ENCODE measurements at places on chromosomes 2 and 18. TPM values are rescaled to one million over a fixed set of nuclear protein-coding genes. Genes with fewer than 3 reads are reported as not detected.

RESP18 gene
- total RNA-seq, result not detected

STK17B gene
- total RNA-seq, result 7.3 TPM

- no peak overlapping the region for H3K27ac ChIP-seq
- H3K27me3 ChIP-seq, result no peaks in the 10 kb centered on the region
- H3K4me1 ChIP-seq, result peaks cover 5% of the 10 kb centered on the region
- H3K36me3 ChIP-seq, result no peaks in the 10 kb centered on the region
- DNase-seq, result no peak
- H3K4me3 ChIP-seq, result no peak overlapping the region
Measured at GRCh38 chr18:34651586-34652369, 58.3 kb upstream of the DTNA start.

ACTG2 gene
- not detected for total RNA-seq

NMS gene
- not detected for total RNA-seq

GRCh38 chr18:62069556-62069955, 117.3 kb downstream of the PIGN start:
- H3K4me3 ChIP-seq, result no peak overlapping the region
- DNase-seq, result no peak
- H3K36me3 ChIP-seq, result no peaks in the 10 kb centered on the region
- H3K27ac ChIP-seq, result no peak overlapping the region

- no peak for DNase-seq
- no peak overlapping the region for H3K27ac ChIP-seq
- H3K4me3 ChIP-seq, result no peak overlapping the region
- no peaks in the 10 kb centered on the region for H3K27me3 ChIP-seq
- H3K36me3 ChIP-seq, result peaks cover 3% of the 10 kb centered on the region
Measured at GRCh38 chr2:11656671-11657101, 13.3 kb downstream of the NTSR2 start.

DNA sequence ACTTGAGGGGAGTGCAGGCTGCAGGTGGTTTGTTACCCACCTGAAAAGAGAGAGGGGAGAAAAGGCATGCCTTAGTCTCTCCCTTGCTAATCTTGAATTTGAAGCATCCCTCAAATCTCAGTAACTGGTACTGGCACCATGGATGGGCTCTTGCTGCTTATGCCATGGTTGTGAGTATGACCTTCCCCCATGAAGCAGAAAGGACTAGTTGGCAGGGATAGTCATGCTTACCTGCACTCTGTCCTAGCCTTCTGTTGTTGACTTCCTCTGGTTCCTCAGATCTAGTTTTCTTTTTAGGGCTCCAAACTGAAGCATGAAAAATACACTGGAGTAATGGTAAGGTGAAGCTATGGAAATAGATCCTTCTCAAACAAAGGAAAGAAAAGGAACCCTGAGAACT, 191.2 kb downstream of the SPAG16 start:
- DNase-seq, result no peak
- no peaks in the 10 kb centered on the region for H3K4me1 ChIP-seq
- peaks cover 9% of the 10 kb centered on the region for H3K36me3 ChIP-seq
- H3K27ac ChIP-seq, result no peak overlapping the region
- H3K4me3 ChIP-seq, result no peak overlapping the region

DNA sequence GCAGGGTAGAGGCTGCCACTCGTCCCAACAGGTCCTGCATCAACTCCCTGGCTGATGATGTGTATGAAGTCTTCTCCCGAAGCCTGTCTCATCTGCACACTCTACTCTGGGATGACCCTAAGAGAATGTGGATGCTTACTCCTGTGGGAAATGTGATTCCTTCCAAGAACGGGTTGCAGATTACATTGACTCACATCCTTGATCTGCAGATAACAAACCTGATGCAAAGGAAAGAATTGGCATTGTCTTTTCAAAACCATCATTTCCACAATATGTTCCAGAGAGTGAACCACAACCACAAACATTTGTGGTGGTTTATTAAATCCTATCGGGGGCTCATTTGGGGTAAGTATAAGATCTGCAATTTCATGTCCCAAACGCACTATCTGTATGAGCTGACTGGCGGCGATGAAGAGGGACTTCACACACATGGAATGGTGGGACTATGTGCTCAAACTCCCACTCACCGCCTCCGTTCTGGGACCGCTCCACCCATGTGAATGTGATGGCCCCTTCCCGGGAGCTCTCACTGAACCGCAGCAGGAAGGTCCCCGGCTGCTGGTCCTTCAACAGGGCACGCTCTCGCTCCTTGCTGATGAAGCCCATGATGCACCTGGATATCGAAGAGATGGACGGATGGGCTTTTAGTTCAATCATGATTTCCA, 35.5 kb downstream of the STAT1 start:
- peaks cover 40% of the 10 kb centered on the region for H3K36me3 ChIP-seq
- no peaks in the 10 kb centered on the region for H3K4me1 ChIP-seq
- no peak for DNase-seq

ANKRD30B gene
- total RNA-seq, result not detected

DNA sequence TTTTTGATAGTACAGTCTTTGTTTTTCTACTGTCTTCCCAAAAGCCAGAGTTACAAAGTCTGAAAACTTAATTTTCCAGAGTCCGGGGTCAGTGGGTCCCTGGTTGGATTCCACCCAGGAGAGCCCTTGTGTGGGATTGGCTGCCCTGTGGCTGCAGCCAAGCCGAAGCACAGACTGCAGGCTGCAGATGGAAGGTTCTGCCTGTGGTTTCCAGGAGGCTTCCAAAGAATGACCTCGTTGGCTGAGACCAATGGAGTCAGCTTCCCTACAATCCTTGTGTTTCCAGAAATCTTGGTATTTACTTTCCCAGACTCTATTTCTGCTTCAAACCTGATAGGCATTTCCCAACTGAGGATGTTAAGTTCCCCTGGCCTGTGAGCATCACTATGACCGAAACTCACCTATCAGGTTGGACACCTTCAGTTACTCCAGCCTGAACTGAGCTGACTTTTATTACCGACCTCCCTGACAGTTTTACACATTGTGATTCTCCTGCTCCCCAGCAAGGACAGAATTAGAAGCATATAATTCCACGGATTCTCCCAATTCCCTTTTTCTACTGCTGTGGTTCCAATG, 117.5 kb upstream of the CCDC68 start:
- no peaks in the 10 kb centered on the region for H3K36me3 ChIP-seq
- H3K4me3 ChIP-seq, result no peak overlapping the region
- peaks cover 17% of the 10 kb centered on the region for H3K4me1 ChIP-seq
- no peak overlapping the region for H3K27ac ChIP-seq
- DNase-seq, result no peak
- H3K27me3 ChIP-seq, result no peaks in the 10 kb centered on the region

- H3K4me1 ChIP-seq, result peaks cover 8% of the 10 kb centered on the region
- H3K4me3 ChIP-seq, result no peak overlapping the region
- H3K27me3 ChIP-seq, result no peaks in the 10 kb centered on the region
- DNase-seq, result no peak
- H3K27ac ChIP-seq, result no peak overlapping the region
Measured at GRCh38 chr2:16130906-16131400, 190.6 kb downstream of the MYCN start.

LRATD1 gene
- total RNA-seq, result 3.6 TPM

GRCh38 chr2:15791294-15791693, 149.1 kb upstream of the MYCN start:
- H3K27me3 ChIP-seq, result no peaks in the 10 kb centered on the region
- peaks cover 41% of the 10 kb centered on the region for H3K4me1 ChIP-seq
- DNase-seq, result no peak
- peak overlapping the region; percentile 15 for H3K27ac ChIP-seq

DNA sequence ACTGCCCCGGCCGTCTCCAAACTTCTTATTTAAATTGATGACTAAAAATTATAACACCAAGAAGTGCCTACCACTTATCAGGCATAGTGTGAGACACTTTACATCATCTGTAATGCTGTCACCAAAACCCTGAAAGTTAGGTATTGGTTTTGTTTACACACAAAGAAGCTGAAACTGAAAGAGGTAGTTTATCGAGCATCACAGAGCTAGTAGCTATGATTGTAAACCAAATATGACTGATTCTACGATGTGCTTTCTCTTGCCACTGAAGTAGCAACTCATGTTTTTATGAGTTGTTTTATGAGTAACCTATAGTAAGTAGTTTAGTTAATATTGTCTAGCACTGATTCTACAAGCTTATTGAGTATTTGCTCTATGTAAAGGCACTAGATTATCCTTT, 31.5 kb downstream of the DYNC1I2 start:
- peaks cover 6% of the 10 kb centered on the region for H3K36me3 ChIP-seq
- DNase-seq, result no peak
- H3K4me1 ChIP-seq, result peaks cover 10% of the 10 kb centered on the region

HMSD gene
- total RNA-seq, result 10.0 TPM

DNA sequence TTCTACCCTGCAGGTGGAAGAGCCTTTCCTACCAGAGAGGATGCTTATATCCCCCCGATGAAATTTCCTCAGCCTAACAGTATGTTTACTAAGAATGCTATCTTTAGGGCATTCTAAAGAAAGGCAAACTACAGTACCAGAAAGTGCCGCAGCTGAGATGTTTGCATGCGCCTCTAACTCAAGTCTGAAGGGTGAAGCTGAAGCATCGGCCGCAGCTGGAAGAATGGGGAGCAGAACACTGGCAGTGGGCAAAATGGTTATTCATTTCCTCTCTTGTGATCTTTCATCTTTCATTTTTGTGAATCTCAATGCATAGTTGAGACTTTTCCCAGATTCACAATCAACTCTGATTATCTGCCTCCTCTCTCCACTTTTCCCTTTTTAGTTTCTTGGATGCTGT, 648.2 kb upstream of the ZEB2 start:
- no peak overlapping the region for H3K27ac ChIP-seq
- H3K4me3 ChIP-seq, result no peak overlapping the region
- no peak for DNase-seq
- no peaks in the 10 kb centered on the region for H3K36me3 ChIP-seq
- H3K4me1 ChIP-seq, result peaks cover 4% of the 10 kb centered on the region
- H3K27me3 ChIP-seq, result no peaks in the 10 kb centered on the region

DNA sequence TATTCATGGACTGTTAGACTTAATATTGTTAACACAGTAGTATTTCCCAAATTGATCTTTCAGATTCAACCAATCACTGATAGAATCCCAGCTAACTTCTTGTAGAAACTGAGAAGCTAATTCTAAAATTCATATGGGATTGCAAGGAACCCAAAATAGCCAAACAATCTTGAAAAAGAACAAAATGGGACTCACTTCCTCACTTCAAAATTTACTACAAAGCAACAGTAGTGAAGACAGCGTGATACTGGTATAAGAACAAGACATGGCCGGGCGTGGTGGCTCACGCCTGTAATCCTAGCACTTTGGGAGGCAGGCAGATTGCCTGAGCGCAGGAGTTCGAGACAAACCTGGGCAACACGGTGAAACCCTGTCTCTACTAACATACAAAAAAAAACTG, 46.3 kb downstream of the ATL2 start:
- peaks cover 36% of the 10 kb centered on the region for H3K36me3 ChIP-seq
- peaks cover 6% of the 10 kb centered on the region for H3K4me1 ChIP-seq
- H3K4me3 ChIP-seq, result no peak overlapping the region

AQP12B gene
- total RNA-seq, result not detected

DNA sequence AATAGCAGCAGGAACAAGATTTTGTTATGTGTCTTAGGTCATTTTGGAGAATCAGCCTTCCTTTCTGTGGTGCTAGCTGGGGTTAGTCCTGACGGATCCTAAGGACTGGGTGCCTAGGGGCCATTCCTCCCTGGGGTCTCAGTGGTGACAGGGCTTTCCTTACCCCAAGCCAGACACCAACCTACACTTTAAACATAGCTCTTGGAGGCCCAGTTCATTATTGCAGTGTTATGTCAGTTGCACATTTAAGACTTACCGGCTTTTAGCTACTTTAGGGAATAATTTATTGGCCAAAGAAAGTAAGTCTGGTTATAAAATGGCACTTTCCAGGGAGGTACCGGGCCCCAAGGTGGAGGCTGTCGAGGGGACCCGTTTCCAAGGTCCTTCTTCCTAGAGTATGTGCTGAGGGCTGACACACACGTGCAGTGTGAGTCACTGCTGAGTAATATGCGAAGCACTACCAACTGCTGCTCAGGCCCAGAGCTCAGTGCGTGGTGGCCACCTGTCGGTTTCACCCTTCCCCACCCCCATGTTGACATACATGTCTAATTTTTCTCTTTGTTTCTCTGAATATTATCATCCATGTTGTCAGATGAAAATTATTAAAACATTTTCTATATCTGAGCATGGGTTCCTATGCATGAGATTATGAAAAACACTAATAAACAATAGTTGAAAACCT, 37.0 kb upstream of the GRHL1 start:
- H3K36me3 ChIP-seq, result peaks cover 11% of the 10 kb centered on the region
- DNase-seq, result no peak
- H3K27ac ChIP-seq, result no peak overlapping the region
- no peak overlapping the region for H3K4me3 ChIP-seq

DNA sequence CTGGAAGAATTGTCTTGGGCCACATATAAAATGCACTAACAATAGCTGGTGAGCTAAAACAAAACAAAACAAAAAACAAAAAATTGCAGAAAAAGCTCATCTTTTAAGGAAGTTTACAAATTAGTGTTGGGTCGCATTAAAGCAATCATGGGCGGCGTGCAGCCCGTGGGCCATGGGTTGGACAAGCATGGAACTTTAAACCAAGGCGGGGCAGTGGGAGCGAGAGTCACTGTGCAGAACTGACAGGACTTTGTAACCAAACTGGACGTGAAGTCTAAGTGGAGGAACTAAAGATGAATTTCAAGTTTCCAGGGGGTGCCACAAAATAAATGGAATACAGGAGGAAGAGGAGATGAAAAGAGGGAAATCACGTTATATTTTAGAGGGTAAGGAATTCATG, 80.7 kb downstream of the PSMG2 start:
- no peak overlapping the region for H3K27ac ChIP-seq
- no peak overlapping the region for H3K4me3 ChIP-seq
- no peaks in the 10 kb centered on the region for H3K4me1 ChIP-seq
- no peaks in the 10 kb centered on the region for H3K36me3 ChIP-seq

NT5C1B gene
- total RNA-seq, result not detected

DNA sequence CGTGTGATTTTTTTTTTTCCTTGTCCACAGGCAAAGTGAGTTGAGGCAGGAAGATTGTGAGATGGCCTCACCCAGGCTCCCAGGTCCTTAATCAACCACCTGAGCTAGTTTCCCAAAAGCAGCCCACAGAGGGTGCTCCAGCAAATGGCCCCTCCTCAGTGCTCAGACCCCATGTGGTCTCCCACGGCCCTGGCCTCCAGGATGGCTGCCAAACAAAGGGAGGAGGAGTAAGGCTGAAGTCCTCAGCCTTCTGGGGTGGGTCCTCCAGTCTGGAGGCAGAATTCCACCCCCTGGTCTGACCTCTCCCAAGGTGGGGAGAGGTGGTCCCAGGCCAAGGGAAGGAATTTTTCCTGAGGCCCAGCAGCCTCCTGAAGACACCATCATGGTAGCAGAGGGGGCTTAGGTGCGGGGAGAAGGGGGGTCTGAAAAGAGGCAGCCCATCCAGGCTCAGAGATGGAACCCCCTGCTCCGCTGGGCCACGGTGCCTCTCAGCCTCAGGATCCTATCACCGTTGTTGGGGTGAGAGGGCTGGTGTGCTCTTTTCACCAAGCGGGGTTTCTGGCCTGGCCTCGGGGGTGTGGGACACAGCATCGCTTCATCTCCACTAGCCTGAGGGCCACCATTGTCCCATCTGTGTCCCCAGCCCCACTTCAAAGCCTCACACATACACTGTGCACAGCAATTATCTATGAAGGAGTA, 2.3 kb downstream of the NGEF start:
- H3K4me1 ChIP-seq, result no peaks in the 10 kb centered on the region
- DNase-seq, result no peak
- no peaks in the 10 kb centered on the region for H3K36me3 ChIP-seq
- no peaks in the 10 kb centered on the region for H3K27me3 ChIP-seq

TLX2 gene
- total RNA-seq, result not detected
